ENCODE measurements at places on chromosomes 11 and 22. TPM values are rescaled to one million over a fixed set of nuclear protein-coding genes. Genes with fewer than 3 reads are reported as not detected.

GNAZ gene
- total RNA-seq = 5.0 TPM

DCDC1 gene
- 0.22 TPM for total RNA-seq

KRTAP5-1 gene
- not detected for total RNA-seq

LUZP2 gene
- 25.4 TPM for total RNA-seq

TSGA10IP gene
- 3.1 TPM for total RNA-seq

SCARF2 gene
- total RNA-seq = 10.8 TPM

MTA2 gene
- total RNA-seq = 143 TPM

C1QTNF4 gene
- total RNA-seq = 8.7 TPM

ZNF280B gene
- total RNA-seq = 8.2 TPM

IGSF22 gene
- 0.35 TPM for total RNA-seq

RNF26 gene
- 57.6 TPM for total RNA-seq

OR8D1 gene
- not detected for total RNA-seq

KIAA0930 gene
- total RNA-seq = 45.3 TPM

SSTR3 gene
- 0.72 TPM for total RNA-seq

SCGB1D2 gene
- not detected for total RNA-seq

AMPD3 gene
- total RNA-seq = 5.9 TPM

DNA sequence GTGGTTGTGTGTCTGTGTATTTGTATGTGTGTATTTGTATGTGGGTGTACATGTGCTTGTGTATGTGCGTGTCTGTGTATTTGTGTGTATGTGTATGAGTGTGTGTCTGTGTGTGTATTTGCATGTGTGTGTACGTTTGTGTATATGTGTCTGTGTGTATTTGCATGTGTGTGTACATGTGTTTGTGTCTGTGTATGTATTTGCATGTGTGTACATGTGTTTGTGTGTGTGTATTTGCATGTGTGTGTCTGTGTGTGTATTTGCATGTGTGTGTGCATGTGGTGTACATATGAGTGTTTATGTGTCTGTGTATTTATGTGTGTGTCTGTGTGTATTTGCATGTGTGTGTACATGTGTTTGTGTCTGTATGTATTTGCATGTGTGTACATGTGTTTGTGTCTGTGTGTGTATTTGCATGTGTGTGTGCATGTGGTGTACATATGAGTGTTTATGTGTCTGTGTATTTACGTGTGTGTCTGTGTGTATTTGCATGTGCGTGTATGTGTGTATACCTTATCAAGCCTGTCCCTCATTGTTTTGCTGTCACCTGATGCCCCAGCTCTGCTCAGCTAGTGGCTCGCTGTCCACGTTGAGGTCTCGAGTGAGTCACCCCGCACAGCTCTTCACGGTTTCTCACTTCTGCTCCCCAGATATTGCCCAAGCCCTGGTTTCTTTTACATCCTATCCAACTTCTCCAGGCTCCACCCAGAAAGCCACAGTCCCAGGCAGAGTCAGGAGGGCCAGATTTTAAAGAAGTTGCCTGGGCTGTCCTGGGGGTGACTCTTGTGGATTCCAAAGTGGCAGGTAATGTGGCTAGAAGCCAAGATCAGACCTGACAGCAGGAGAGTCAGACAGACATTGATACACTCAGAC is 15.2 kb downstream of the MB start:
- no peaks in the 10 kb centered on the region for H3K27me3 ChIP-seq
- no peak for DNase-seq
- H3K4me3 ChIP-seq = no peak overlapping the region
- H3K36me3 ChIP-seq = no peaks in the 10 kb centered on the region
- H3K27ac ChIP-seq = no peak overlapping the region

DNA sequence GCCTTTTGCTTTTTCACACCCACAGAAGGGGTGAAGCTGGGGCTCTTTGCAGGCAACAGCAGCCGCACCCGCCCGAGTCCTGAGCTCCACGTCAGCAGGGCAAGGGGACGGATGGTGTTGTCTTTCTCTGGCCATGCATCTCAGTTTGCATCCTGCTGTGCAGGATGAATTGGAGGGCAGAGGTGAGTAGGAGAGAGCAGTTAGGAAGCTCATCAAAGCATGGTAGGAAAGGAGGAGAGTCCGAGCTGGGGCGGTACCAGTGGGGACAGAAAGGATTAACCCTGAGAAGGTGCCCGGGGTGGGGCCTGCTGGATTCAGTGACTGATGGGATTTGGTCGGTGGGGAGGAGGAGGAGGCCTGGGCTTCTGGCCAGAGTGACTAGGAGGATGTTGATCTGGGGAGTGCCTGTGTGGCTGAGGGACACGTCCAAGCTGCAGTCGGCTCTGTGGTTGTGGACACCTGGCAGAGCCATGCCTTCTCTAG is 14.6 kb downstream of the FAM83F start:
- no peak overlapping the region for H3K27ac ChIP-seq
- H3K27me3 ChIP-seq = no peaks in the 10 kb centered on the region
- peak overlapping the region; percentile 61 for H3K4me3 ChIP-seq
- DNase-seq = peak; percentile 81
- H3K36me3 ChIP-seq = peaks cover 5% of the 10 kb centered on the region
- peaks cover 6% of the 10 kb centered on the region for H3K4me1 ChIP-seq

- DNase-seq = no peak
- no peak overlapping the region for H3K4me3 ChIP-seq
- H3K27me3 ChIP-seq = peaks cover 83% of the 10 kb centered on the region
Observed at GRCh38 chr22:22366537-22366936, 122.0 kb downstream of the VPREB1 start.

DNA sequence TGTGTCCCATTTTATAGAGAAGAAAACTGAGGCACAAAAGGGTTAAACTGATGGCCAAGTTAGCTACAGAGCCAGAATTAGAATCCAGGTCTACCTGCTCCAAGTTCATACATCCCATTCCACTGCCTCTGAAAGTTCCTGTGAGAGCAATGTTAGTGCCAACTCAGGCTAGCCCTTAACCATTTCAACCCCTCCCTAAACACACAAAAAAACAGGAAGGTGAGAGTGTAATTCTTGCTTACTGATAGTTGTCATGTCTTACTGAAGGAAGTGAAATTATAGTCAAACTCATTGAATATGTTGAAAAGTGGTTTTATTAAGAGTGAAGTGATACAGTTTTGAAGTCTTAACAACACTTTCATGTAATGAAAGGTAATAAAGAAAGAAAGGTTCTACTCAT is 2.9 kb upstream of the E2F8 start:
- H3K27ac ChIP-seq = no peak overlapping the region
- peaks cover 9% of the 10 kb centered on the region for H3K27me3 ChIP-seq
- no peak overlapping the region for H3K4me3 ChIP-seq
- peaks cover 6% of the 10 kb centered on the region for H3K36me3 ChIP-seq

GRCh38 chr11:92278791-92279433 is 54.3 kb downstream of the FAT3 start:
- H3K27ac ChIP-seq = no peak overlapping the region
- H3K27me3 ChIP-seq = no peaks in the 10 kb centered on the region
- H3K4me3 ChIP-seq = no peak overlapping the region
- H3K36me3 ChIP-seq = no peaks in the 10 kb centered on the region
- no peaks in the 10 kb centered on the region for H3K4me1 ChIP-seq

DNA sequence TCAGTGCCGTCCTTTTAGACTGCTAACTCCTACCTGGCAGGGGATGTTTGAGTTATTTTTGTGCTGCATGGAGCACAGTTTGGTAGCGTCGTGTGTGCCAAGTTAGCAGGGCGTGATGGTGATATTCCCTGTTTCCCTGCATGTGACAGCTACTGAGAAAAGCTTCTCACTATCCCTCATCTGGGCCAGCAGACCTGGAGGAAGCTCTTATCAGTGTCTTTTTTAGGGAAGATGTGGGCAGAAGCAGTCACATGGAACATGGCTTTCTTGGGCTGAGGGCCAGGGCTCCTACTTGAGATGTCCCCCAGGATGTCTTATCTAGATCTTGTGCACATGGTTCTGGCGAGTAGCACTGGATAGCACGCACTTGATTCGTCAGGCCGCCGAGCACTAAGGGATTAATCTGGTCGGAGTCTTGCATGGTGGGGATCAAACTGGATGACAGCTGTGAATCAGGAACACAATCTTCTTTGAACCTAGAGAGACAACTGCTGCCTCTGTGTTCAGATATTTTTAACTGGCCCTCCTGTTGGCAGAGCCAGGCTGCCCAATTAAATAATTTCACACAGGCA is 33.8 kb downstream of the TECTA start:
- H3K4me1 ChIP-seq = no peaks in the 10 kb centered on the region
- H3K36me3 ChIP-seq = no peaks in the 10 kb centered on the region
- no peak overlapping the region for H3K27ac ChIP-seq
- H3K27me3 ChIP-seq = no peaks in the 10 kb centered on the region
- no peak for DNase-seq

DNA sequence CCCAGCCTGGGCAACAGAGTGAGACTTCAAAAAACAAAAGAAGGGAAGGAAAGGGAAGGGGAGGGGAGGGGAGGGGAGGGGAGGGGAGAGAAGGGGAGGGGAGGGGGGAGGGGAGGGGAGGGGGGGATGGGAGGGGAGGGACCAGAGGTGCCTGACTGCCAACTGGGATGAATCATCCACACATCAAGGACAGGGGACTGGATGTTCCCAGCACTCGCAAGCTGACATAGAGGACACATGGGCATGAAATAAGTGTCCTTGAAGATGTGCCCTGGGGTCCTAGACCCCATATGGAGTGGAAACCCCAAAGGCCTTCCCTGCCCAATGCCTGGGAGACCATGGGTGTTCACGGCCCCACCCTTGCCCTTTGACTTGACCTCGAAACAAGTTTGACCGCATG is 19.8 kb downstream of the TST start:
- no peak overlapping the region for H3K27ac ChIP-seq
- peak; percentile 26 for DNase-seq
- H3K4me3 ChIP-seq = no peak overlapping the region
- H3K27me3 ChIP-seq = no peaks in the 10 kb centered on the region

DNA sequence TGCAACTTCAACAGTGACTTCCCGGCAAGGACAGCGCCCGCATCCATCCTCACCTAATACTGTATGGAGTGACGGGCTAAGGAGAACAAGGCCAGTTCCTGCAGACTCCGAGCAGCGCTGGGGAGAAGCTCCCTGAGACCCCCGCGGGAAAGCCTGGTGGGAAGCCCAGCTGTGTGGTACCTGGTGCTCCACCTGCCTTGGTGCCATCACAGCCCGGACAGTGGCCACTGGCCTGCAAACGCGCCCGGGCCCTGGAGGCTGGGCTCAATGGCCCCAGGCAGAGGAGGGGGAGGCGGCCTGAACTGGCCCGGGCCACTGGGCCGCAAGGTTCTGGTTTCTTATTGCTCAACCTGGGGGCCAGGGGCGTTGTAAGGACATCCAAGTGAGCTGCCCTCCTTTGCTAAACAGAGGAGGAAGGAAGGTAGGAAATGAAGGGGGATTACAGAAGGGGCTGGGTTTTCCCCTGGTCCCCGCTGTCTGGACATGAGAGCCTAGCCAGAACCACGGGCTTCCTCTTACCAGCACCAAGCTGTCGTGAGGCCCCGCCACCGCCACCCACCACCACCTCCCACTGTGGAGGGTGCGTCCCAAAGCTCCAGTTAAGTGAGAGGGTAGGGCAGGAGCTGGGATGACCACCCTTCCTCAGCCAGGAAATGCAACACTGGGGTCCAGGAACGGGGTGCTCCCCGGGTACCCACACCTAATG is 8.5 kb upstream of the CDC42BPG start:
- no peaks in the 10 kb centered on the region for H3K27me3 ChIP-seq
- H3K4me1 ChIP-seq = no peaks in the 10 kb centered on the region
- peaks cover 2% of the 10 kb centered on the region for H3K36me3 ChIP-seq
- no peak for DNase-seq
- H3K27ac ChIP-seq = no peak overlapping the region

GRCh38 chr11:75383246-75383645 is 16.1 kb upstream of the RPS3 start:
- peak overlapping the region; percentile 25 for H3K4me3 ChIP-seq
- no peaks in the 10 kb centered on the region for H3K4me1 ChIP-seq
- no peaks in the 10 kb centered on the region for H3K36me3 ChIP-seq
- H3K27ac ChIP-seq = no peak overlapping the region

GRCh38 chr11:32297611-32298011 is 137.7 kb downstream of the WT1 start:
- no peaks in the 10 kb centered on the region for H3K36me3 ChIP-seq
- no peak overlapping the region for H3K27ac ChIP-seq
- DNase-seq = no peak
- no peak overlapping the region for H3K4me3 ChIP-seq

GRCh38 chr22:37420686-37421467 is 6.4 kb downstream of the ELFN2 start:
- H3K27me3 ChIP-seq = no peaks in the 10 kb centered on the region
- peak overlapping the region; percentile 90 for H3K4me3 ChIP-seq
- no peaks in the 10 kb centered on the region for H3K36me3 ChIP-seq
- no peaks in the 10 kb centered on the region for H3K4me1 ChIP-seq

DNA sequence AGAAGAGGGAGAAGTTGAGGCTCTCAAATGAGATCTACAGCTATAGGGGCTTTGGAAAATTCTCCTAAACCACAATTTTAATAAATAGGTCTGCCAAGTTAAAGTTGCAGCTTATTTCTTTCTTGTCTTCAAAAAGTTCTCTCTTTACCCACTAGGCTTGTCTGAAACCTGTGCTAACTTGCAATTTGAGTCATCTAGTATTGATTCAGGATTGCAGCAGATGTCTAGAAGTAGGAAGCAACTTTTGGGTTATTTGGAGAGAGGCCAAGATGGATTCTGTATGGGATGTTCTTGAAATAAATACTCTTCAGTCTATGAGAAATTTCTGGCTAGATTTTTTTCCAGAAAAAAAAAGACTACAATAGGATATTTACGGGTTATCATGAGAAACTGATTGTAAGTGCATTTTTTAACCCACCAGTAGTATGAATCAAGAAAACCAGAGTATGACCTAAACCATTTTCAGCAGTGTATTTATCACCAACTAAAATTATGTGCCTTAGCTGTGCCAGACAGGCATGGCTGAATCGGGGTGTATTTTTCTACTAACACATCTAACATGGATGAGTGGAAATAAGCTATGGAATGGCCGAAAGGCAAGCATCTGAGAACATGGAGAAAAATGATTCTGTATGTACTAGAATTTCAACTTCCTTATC is 4.9 kb upstream of the RAB38 start:
- H3K4me1 ChIP-seq = 0 out of 2 replicates have a peak, but pooled peaks cover 2% of the 10 kb centered on the region
- no peaks in the 10 kb centered on the region for H3K36me3 ChIP-seq
- H3K27ac ChIP-seq = no peak overlapping the region

DNA sequence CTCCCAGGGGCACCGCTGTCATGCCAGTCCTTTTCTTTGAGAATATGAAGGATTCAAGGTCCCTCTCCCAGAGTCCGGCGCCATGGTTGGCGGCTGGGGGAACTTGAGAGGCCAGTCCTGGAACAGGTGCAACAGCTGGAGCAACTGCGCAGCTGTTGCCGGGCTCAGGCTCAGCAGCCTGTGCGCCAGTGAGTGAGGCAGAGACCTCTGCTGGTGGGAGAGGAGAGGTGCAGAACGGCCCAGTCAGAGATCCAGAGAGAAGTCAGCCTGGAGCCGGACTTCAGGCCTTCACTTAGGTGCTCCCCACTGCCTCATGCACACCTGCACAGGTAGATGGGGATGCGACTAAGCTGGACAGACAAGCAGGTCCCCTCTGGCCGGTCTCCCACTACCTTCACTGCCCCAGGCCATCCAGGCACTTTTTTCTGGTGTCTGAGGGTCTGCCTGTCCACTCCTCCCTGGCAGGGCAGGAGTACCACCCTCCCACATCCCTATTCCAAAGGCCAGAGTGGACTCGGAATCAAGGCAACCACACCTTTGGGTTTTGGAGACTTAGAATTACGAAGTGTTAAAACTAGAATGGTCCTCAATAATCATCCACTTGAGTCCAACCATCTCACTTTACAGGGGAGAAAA is 4.6 kb downstream of the CHRDL2 start:
- H3K27me3 ChIP-seq = peaks cover 27% of the 10 kb centered on the region
- H3K27ac ChIP-seq = no peak overlapping the region
- no peak overlapping the region for H3K4me3 ChIP-seq
- H3K36me3 ChIP-seq = no peaks in the 10 kb centered on the region
- peak; percentile 82 for DNase-seq
- H3K4me1 ChIP-seq = no peaks in the 10 kb centered on the region

Data from H9 (cell line).